ENCODE measurements at places on chromosomes 4 and X. TPM values are rescaled to one million over a fixed set of nuclear protein-coding genes. Genes with fewer than 3 reads are reported as not detected.

The HSFX4 gene
- total RNA-seq = not detected

The CXCL1 gene
- not detected for total RNA-seq

The POU3F4 gene
- total RNA-seq = not detected

The SRD5A3 gene
- 6.3 TPM for total RNA-seq

The VCX3B gene
- not detected for total RNA-seq

The TDO2 gene
- total RNA-seq = not detected

The BTK gene
- total RNA-seq = 0.10 TPM

The GAGE1 gene
- not detected for total RNA-seq

The TRIML2 gene
- not detected for total RNA-seq

The ZDHHC15 gene
- 0.22 TPM for total RNA-seq

The SHISA3 gene
- 0.72 TPM for total RNA-seq

The XAGE1B gene
- total RNA-seq = not detected

The IL13RA2 gene
- total RNA-seq = not detected

The CXCL9 gene
- total RNA-seq = 0.84 TPM

The NLGN4X gene
- total RNA-seq = not detected

The FRMD7 gene
- not detected for total RNA-seq

The SH3RF1 gene
- 0.07 TPM for total RNA-seq

The TREX2 gene
- total RNA-seq = 2.4 TPM

The SSX2B gene
- not detected for total RNA-seq

The IL2 gene
- 0.31 TPM for total RNA-seq

The ERCC6L gene
- 8.2 TPM for total RNA-seq

The DIPK2B gene
- not detected for total RNA-seq

The AKAP14 gene
- not detected for total RNA-seq

The SPANXB1 gene
- total RNA-seq = not detected

The F9 gene
- total RNA-seq = not detected

The MAGEB5 gene
- total RNA-seq = not detected

The SPANXN3 gene
- not detected for total RNA-seq

The UGT8 gene
- total RNA-seq = not detected

All from activated naive CD4-positive, alpha-beta T cell treated with anti-CD3 and anti-CD28 coated beads, Interleukin-2, amount 10 ng/mL, durations not matched to agents 5 hours and 36 hours (primary cell).